ENCODE measurements at places on chromosomes 13 and 19.

GRCh38 chr13:99974939-99975561, 3.5 kb upstream of the ZIC5 start:
- no peak for DNase-seq

DNA sequence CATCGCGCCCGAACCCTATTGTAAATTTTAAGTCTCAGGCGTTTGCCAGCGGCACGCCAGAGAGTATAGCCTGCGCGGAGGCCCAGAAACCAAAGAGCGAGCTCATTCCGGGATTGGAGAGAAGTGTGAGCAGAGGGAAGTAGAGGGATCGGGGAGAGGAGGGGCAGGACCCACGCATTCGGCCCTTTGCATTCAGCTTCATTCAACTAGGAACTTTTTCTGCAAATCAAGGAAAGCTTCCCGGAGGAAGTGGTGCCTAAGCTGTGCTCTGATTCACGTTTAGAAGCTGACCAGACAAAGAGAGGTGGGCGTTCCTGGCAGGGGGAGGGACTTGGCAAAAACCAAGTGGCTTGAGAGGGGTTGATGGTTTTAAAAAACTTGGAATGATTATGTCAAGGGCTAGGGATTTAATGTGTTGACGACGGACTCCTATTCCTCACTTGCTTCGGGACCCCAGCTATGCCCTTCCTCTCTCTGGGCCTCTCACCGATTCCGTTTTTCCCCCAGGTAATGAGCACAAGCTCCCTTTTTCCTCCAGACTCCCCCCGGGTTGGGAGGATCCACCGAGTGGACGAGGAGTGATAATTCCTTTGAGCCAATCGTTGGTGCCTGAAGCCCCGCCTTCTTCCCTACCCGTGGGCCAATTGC, 811 bp upstream of the PRMT1 start:
- DNase-seq: peak; percentile 42

DNA sequence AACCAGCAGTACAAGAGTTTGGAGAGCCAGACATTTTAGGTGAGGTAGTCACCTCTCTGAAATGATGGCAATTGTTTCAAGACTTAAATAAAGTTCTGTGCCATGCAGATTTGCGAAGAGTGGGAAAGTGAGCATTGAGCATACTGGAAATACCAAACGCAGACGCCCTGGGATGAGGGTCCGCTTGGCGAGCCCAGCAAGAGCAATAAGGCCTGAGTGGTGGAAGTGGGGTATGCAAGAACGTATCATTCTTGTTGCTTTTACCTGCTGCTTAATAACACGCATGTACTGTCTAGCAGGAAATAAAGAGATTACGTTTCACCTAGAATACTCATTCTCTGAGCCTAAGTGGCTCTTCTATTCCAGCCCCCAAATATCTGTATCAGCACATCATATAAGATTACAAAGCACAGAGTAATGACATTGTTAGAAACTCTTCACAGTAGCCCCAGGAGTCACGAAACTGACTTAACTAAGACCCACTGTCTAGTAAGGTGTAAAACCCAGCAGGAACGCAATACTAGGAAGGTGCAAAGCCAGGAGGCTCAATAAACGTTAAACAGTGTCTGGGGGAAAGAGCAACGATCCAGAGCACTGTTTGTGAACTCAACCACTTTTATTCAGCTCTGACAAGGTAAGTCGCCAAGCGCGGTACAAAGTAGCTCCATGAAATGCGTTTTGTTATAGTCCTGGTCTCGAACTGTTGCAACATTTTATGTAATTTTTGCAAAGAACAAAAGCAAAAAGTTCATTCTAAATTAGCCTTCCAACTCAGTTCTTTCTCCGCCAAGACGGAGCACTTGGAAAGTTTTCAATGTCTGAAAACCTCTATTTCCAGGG, 1.2 kb downstream of the RCBTB2 start:
- DNase-seq: no peak

- DNase-seq: no peak
These were observed 543.0 kb downstream of the IRS2 start for GRCh38 chr13:109243311-109243951.

GRCh38 chr13:22074403-22074802, 403.5 kb downstream of the FGF9 start:
- DNase-seq: no peak

- DNase-seq: no peak
These were observed 519.9 kb upstream of the SPRY2 start for GRCh38 chr13:80860845-80861244.

DNA sequence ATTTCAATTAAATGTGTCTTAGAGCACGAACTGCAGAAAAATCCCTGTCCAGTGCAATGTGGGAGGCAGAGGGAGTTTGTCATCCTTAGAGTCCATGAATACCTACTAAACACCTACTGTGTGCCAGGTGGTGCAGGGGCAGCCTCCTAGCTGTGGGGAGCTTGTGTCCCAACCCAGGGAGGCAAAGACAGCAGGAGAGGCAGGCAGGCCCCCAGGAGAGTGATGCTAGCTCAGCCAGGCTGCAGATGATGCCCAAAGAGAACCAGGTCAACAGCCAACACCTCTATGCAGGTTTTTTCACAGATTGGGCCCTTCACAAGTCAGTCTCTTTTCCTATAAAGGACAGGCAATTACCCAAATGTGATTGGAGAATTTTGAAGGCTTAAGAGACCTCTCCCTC, 108.2 kb upstream of the UQCRFS1 start:
- no peak for DNase-seq

GRCh38 chr19:13579388-13580060, 73.2 kb upstream of the CACNA1A start:
- no peak for DNase-seq

DNA sequence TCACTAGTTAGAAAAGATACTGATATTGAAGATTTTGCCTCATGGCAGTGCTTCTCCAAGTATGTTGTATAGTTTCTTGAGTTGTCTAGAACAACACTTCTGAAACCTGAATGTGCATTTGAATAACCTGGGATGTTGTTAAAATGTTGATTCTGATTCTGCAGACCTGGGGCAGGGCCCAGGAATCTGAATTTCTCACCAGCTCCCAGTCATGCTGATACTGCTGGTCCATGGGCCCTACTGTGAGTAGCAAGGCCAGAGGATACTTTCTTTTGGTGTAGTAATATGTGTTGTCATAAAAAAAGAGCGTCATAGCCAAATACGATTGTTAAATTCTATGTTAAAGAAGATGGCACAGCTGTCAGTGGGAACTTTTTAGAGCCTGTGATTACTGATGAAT, 41.6 kb upstream of the C1QTNF9 start:
- no peak for DNase-seq

GRCh38 chr19:5139583-5140325, 170.8 kb downstream of the KDM4B start:
- no peak for DNase-seq

DNA sequence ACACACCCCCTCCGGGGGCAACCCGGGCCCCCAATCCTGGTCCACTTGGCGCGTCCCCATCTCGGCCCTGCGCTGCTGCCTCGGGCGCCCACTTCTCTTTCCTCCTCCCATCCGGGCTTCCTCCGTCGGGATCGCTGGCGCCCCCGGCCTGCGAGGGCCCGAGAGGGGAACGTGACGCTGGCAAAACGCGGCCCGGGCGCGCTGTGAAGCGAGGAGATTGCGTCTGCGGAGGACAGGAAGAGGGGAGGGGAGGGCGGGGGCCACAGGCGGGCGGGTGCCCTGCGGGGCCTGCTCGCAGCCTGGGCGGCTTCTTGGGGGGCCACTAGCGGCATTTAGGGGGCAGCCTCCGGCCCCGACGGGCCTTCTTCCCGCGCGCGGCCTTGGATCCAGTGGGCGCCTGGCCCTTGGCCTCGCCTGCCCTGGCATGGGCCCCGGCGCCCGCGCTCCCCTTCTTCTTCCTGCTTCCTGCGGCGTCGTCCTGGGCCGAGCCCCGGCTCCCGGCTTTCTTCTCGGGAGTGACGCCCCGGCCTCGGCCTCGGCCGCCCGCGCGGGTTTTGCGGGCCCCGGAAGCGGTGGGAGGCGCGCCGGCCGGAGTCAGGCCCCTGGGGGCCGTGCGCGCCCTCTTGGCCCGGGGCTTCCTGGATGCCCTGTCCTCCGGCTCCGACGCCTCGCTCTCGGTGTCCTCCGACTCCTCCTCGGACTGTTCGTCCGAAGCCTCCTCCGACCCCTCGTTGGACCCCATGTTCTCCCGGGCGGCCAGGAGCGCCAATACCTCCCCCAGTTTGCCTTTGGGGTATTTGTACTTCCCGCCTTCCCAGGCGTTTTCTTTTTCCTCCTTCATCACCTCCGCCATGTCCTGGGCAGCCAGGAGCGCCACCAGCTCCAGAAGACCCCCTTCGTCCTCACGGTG, 2.2 kb downstream of the PNMA8B start:
- DNase-seq: peak; percentile 32

DNA sequence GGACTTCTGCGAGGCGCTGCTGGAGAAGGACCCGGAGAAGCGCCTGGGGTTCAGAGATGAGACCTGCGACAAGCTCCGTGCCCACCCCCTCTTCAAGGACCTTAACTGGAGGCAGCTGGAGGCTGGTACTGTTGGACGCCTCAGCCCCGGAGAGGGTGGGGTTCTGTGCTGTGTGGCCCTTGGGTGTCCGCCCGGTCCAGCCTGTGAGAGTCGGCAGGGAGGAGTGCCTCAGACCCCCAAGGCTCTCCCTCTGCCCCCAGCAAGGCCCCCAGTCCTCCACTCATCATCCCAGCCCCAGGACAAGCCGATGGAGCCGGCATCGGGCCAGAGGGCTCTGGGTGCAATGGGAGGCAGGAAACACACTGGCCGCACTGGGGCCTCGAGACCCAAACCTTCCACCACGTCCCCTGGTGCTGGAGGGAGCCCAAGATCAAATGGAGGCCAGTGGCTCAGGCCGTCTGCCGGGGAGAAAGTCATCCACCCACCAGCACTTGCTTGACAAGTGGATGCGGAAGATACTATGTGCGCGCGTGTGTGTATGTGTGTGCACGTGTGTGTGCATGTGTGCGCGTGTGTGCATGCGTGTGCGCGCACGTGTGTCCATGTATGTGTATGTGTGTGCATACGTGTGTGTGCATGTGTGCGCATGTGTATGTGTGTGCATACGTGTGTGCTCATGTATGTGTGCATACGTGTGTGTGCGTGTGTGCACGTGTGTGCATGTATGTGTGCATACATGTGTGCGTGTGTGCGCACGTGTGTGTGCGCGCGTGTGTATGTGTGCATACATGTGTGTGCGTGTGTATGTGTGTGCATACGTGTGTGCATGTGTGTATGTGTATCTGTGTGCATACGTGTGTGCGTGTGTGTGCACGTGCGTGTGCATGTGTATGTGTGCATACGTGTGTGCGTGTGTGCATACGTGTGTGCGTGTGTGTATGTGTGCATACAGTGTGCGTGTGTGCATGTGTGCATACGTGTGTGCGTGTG, 25.8 kb upstream of the TMEM255B start:
- DNase-seq: no peak

DNA sequence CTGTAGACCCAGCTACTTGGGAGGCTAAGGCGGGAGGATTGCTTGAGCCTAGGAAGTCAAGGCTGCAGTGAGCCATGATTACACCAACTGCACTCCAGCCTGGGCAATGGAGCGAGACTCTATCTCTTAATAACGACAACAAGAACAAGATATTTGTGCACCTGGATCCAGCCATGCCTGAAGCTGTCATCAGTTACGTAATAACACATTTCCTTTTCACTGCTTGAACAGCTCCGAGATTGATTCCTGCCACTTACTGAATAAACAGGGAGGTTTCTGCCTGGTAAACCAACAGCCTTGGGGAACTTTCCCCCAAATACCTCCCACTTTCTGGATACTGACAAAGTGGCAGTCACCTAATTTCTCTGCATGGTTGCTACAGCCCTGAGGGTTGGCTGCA, 5.4 kb downstream of the KANK2 start:
- no peak for DNase-seq

- DNase-seq: no peak
These were observed 550.4 kb upstream of the GPC6 start for GRCh38 chr13:92676246-92676645.

DNA sequence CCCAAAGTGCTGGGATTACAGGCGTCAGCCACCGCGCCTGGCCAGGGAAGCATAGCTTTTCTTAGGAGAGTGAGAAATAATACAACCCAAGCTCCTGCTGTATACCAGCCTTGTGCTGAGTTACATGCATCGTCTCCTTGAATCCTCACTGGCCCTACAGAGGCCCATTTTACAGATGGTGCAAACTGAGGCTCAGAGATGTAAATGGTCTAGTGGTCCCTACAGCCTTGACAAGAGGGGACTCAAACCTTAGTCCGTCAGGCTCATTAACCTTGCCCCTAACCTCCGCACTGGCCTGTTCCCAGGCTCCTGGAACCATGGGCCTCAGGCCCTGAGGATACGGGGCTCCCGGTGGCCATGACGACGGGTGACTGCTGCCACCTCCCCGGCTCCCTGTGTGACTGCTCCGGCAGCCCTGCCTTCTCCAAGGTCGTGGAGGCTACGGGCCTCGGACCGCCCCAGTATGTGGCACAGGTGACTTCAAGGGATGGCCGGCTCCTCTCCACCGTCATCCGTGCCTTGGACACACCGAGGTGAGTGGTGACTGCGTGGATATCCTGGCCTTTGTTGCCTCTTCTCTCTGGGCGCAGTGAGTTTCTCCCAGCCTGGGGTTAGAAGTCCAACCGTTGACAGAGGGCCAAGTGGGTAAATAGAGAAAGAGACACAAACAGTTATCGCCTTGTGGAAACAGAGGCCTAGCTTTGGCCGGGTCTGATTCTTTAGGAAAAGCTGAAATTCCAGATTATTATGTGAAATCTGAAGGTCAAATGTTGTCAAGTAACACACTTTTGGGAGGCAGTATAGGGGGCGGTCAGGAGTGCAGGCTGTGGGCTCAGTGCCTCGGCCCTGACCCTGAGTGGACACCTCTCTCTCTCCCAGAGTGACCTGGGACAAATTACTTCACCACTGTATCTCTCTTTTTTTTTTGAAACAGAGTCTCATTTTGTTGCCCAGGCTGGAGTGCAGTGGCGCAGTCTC, 8.7 kb downstream of the MARCHF2 start:
- no peak for DNase-seq

DNA sequence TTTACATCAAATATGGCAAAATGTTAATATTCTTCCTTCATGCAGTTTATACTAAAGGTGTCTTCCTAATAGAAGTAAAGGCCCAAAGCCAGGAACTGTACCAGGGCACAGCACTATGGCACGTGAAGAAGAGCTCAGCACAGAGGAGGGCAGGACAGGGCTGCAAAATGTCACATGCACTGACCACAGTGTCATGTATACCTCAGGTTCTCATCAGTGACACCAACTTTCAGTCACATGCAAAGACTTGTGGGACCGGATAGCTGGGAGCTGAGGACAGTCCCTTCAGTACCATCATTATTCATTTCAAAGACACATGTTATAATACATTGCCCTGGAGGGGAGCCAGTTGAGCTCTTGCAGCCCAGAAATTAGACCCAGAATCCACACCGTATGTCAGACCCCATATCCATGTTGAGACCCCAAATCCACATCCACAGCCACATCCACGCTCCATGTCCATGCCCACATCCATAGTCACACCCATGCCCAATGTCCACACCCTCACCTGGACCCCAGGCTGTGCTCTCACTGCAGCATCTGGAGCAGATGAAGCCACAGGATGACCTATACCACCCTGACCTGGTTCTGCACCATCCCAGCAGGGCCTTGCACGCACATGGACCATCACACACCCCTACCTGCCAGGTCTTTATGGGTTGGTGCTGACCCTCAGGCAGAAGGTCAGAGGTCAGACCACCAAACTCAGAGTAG, 111.8 kb downstream of the TUBA3C start:
- DNase-seq: no peak

Measured in stimulated activated CD4-positive, alpha-beta T cell treated with anti-CD3 and anti-CD28 coated beads, TNF-alpha, amount 100 ng/mL, for 24 hours (primary cell).